ENCODE measurements at places on chromosomes 2 and 18.

DNA sequence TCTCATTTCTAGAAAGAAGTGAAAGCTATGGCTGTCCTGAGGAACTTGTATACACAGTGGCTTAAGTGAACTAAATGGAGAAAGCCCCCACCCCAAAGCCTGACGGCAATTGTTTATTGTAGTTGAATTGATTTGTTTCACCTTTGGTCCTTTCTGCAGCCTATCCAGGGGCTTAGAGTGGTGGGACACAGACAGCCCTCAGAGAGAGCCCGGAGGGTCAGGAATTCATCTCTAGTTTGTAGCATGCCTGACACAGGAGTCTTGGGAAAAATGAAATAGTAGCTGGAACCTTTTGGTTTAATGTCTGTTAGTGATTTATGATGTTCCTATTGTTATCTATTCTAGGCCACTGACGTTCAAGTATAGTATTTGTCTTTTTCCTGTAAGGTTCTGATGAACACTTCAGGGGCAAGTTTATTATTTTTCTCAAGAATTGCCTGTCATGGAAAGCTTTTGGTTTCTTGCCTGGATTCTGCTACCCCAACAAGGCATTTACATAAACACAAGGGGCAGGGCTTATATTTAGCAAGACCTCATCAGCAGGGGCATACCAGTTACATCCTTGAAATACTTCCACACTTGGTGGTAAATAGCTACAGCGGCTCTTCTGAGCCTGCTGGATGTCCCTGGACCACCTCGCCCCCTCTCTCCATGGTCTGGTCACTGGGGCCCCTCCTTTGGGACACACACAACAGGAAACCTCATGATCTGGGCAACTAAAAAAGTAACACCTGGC, 44.4 kb downstream of the KCNE4 start:
- no peak for DNase-seq

DNA sequence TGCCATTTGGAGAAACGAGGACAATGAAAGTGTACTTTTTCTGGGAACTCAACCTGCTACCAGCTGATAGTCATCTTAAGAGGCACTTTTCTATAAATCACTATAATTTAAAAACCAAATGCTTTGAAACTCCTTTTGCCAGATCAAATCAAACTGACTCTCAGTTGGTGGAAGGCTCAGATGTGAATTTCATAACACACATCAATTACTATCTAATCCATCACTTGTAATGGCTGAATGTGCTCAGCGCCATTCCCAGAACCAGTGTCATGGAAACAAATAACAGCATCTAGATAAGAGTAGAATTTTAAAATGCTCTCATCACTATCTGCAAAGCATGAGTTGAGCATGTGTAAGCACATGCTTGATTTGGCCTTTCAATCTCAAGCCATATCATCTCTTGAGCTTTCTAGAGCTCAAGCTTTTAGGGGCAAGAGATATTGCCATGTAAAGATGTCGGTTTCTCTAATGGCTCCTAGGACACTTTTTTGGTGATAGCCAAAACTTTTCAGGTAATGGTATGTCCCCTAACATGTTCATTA, 223.1 kb upstream of the ACVR2A start:
- DNase-seq: no peak

DNA sequence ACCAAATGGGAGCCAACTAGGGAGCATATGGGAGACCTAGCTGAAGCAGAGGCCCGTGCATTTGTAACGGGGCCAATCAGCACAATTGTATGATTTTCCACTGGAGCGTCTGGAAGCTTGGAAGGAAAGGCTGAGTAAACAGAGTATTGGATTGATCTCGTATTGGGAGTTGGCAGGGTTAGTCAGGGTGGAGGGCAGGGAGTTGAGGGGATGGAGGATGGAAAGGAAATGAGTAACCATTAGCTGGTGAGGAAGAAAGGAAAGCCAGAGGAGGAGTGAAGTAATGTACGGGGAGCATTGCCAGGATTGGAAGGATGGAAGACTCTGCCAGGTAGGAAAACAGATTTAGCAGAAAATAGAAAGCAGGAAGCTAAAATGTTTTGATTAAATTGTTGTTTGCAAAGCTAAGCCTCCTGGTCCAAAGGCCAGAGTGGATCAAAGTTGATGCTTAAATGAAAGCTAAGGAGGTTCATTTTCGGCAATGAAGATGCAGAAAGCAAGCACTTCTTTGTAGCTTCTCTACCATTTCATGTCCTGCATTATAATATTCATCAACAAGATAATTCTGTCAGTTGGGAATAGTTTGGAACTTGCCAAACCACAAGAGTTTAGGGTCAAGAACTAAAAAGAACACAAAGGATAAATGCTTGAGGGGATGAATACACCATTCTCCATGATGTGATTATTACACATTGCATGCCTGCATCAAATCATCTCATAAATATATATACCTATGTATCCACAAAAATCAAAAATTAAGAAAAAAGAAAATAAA, 75.6 kb upstream of the TTN start:
- DNase-seq: no peak

GRCh38 chr18:26765498-26765897, 100.0 kb downstream of the AQP4 start:
- DNase-seq: no peak

GRCh38 chr2:176152350-176153181, 1.2 kb downstream of the HOXD4 start:
- DNase-seq: no peak

- no peak for DNase-seq
Observed at GRCh38 chr2:67290451-67291290, 106.5 kb upstream of the ETAA1 start.

DNA sequence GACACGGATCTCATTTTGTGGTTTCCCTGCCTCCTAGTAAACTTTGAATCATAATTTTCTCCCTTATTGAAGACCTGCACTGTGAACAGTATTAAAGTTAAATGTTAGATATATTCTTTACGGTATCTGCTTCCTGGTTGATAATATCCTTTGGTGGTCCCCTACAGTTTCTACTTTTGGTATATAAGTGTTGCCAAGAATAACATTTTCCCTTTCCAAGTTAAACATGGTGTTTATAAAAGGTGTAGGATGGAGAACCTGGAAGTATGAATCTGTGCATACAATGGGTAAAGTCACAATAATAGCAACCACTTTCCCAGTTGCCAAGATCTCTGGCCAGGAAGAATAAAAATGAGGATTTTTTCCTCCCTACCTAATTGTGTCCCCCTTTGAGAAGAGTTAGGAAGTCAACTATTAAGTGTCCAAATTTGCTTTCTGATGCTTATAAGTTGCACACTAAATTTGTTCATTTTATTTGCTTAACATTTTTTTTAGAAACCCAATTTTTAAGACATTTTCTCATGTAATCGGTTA, 201.0 kb upstream of the STK17B start:
- no peak for DNase-seq

- no peak for DNase-seq
Observed at GRCh38 chr2:46236006-46236875, 61.0 kb upstream of the EPAS1 start.

DNA sequence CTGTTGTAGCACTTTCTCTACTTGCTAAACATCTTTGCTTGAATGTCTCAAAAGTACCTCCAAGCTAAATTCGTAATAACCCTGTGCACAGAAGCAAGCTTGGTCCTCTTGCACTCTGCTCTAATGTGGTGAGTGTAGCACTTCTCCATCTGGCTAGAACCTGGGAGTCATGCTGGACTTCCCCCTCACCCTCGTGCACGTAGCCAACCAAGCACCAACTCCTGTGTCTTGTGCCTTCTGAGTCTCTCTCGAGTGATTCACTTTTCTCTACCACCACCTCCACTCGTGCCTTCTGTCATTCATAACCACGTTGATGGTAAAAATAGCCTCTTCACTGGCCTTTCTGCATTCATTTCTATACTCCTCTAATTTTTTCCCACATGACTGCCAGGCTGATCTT, 91.9 kb upstream of the KCNE4 start:
- no peak for DNase-seq

GRCh38 chr2:121527009-121527682, 3.5 kb upstream of the RNU4ATAC start:
- DNase-seq: no peak

GRCh38 chr2:157176602-157177001, 80.9 kb upstream of the GALNT5 start:
- no peak for DNase-seq

GRCh38 chr18:61901323-61901986, 8.6 kb upstream of the RNF152 start:
- peak; percentile 15 for DNase-seq

GRCh38 chr2:158024288-158024898, 77.3 kb upstream of the UPP2 start:
- peak; percentile 20 for DNase-seq

GRCh38 chr2:88452980-88453582, 588 bp upstream of the FOXI3 start:
- no peak for DNase-seq

DNA sequence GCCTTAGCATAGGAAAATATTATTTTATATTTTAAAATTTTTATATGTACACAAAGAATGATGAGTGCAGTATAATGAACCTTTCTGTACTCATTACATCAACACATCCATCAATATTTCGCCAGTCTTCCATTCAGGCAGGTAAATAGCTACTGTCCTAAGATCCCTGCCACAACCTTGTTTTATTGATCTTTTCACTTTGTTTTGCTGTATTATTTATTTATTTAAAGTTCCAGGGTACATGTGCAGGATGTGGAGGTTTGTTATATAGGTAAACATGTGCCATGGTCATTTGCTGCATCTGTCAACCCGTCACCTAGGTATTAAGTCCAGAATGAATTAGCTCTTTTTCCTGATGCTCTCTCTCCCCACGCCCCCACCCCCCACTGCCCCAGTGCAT, 64.6 kb downstream of the INHBB start:
- DNase-seq: no peak

DNA sequence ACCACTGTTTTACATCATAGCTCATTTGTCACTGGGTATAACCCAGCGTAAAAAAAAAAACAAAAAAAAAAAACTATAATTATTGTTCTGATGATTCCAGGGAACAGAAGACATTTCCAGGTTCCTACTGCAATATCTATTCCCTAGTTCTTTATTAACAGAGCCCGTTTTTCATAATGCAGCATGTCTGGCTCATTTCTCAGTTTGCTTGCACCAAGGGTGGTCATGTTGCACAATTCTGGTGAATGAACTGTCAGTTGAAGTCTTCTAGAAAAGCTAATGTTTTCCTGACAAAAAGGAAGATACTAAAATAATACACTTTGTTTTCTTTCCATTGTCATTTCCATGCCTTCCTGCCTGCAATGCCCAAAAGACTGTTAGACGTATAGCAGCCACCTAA, 180.1 kb downstream of the RDH14 start:
- DNase-seq: no peak

DNA sequence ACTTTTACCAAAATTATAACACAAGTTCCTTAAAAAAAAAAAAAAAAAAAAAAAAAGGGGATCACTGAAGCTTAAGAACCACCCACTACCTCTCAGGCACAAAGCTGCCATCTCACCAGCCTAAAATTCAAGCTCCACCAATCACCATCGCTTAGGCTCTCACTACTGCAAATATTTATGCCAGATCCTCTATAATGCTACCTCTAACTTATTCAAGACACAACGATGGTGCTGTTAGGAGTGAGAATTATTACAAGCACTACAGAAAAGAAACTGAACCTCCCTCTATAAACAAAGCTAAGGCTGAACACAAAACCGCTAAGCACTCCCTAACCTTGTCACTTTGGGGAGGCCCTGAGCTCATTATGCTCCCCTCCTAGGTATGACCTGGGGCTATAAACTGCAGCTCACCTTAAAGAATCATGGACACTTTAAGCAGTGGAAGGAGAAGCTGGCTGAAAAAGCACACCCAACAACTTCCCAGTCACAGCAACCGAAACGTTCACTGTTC, 3.6 kb downstream of the FZD5 start:
- DNase-seq: no peak

DNA sequence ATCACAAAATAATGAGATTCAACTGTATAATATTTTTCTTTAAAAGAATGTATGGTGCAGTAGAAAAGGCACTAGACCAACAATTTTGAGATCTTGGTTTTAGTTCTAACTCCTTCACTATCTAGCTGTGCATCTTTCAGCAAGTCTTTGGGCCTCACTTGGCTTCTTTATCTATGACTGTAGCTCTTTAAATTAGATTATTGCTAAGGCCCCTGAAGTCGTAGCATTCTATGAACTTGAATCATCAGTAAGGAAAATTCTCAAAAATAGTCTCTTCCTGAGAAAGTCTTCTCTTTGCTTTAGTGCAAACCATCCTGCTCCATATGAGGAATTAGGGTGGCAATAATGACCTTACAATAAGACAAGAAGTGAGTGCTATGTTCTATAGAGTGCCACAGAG, 140.4 kb downstream of the FTCDNL1 start:
- no peak for DNase-seq

- DNase-seq: no peak
Observed at GRCh38 chr2:217316743-217317142, 456.9 kb upstream of the TNP1 start.

- no peak for DNase-seq
Observed at GRCh38 chr18:32391126-32391525, 79.6 kb downstream of the GAREM1 start.

- no peak for DNase-seq
Observed at GRCh38 chr18:49976795-49977560, 163.6 kb upstream of the ACAA2 start.

- no peak for DNase-seq
Observed at GRCh38 chr2:225501022-225501421, 101.5 kb downstream of the NYAP2 start.

GRCh38 chr18:56844556-56844955, 193.4 kb downstream of the WDR7 start:
- no peak for DNase-seq

DNA sequence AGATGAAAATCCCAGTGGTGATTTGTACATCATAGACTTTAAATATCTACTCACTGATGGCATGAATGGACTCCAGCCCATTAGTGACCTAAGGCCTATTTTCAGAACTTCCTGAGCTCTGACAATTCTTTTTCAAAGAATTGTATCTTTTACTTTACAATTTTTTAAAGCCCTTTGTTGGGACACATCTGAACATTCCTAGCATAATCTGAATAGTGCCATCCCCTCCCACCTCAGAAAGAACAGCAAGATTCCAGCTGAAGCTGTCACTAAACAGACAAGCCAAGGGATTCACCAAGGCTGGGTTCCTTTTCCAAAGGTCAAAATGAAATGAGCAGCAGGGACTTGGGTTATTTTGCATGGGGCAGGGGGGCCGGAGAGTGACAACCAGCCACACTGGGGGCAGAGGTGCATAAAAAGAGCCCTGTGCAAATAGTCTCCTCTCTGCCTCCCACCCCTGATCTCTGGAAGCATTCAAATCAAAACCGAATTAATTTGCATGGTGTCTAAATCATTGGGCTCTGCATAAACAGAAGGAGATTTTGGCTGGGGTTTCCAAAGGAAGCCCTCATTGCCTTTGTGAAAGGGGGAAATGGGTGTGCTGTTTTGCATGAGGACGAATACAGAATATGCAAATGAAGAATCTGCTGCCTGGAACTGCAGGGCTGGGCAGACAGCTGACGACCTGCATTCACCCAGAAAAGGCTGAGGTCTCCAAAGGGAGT, 17.2 kb downstream of the EPHA4 start:
- no peak for DNase-seq

GRCh38 chr2:169868951-169869350, 41.7 kb downstream of the UBR3 start:
- no peak for DNase-seq

GRCh38 chr18:63346480-63347183, 20.4 kb downstream of the KDSR start:
- DNase-seq: no peak
